ENCODE measurements at places on chromosomes 1 and 21. TPM values are rescaled to one million over a fixed set of nuclear protein-coding genes. Genes with fewer than 3 reads are reported as not detected.

DNA sequence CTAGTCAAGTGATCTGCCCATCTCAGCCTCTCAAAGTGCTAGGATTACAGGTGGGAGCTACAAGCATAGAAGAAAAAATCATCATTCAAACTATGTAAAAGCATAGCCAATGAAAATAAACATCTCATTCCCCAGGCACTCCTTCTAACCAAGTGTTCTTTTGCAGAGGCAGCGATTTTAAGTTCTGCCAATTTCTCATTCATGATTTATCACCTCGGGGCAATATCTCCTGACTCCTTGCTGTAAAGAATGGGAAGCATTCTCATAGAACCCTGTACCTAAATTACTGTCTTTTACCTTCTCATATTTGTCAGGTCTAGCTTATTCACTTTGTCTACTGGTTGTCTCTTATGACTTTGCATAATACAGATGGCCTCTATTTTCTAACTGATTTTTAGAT is 32.5 kb upstream of the IVNS1ABP start:
- no peak for DNase-seq

- DNase-seq = no peak
Observed at GRCh38 chr1:17967623-17968255, 139.9 kb upstream of the IGSF21 start.

Gene PTPRF
- 108 TPM for total RNA-seq

GRCh38 chr1:189432753-189433152 is 1044.9 kb downstream of the BRINP3 start:
- no peak for DNase-seq

Gene DENND2D
- 55.3 TPM for total RNA-seq

Gene CXADR
- 51.7 TPM for total RNA-seq

GRCh38 chr1:199821029-199821779 is 206.3 kb upstream of the NR5A2 start:
- no peak for DNase-seq

DNA sequence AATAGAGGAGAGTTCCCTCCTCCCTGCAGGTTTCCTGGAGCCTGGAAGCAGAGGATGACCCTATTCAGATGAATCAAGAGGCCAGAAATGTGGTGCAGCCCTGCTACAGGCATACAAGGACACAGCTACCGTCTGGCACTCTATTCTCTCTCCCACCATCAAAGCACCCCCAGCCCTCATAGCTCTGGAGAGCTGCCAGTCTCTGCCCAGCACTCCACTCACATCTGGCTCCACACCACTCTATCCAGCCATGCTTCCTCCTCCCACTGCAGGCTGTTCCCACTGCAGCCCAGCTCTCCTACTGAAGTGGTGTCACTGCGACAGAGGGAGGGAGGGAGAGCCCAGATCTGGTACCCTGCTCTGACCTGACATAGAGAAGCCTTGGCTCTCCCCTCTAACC is 18.4 kb downstream of the SYT2 start:
- DNase-seq = no peak

- no peak for DNase-seq
Observed at GRCh38 chr1:34884961-34885360, 25.4 kb upstream of the SMIM12 start.

- no peak for DNase-seq
Observed at GRCh38 chr21:37861561-37861960, 54.7 kb downstream of the KCNJ6 start.

- no peak for DNase-seq
Observed at GRCh38 chr1:234934611-234935033, 194.0 kb downstream of the TOMM20 start.

- DNase-seq = no peak
Observed at GRCh38 chr1:44240802-44241671, 27.8 kb downstream of the DMAP1 start.

- DNase-seq = no peak
Observed at GRCh38 chr1:17925290-17926237, 170.4 kb downstream of the ACTL8 start.

Gene OLIG2
- not detected for total RNA-seq

Gene CRP
- not detected for total RNA-seq

Gene GUCA2A
- not detected for total RNA-seq

- no peak for DNase-seq
Observed at GRCh38 chr1:54864460-54865208, 22.4 kb downstream of the DHCR24 start.

- DNase-seq = no peak
Observed at GRCh38 chr1:59926381-59927123, at the start of gene CYP2J2. TSS of gene CYP2J2 (minus strand) at chr1:59926773. CDS start at chr1:59926746, 27 bp downstream.

Gene FMOD
- 4.3 TPM for total RNA-seq

Gene SIM2
- total RNA-seq = 36.8 TPM

DNA sequence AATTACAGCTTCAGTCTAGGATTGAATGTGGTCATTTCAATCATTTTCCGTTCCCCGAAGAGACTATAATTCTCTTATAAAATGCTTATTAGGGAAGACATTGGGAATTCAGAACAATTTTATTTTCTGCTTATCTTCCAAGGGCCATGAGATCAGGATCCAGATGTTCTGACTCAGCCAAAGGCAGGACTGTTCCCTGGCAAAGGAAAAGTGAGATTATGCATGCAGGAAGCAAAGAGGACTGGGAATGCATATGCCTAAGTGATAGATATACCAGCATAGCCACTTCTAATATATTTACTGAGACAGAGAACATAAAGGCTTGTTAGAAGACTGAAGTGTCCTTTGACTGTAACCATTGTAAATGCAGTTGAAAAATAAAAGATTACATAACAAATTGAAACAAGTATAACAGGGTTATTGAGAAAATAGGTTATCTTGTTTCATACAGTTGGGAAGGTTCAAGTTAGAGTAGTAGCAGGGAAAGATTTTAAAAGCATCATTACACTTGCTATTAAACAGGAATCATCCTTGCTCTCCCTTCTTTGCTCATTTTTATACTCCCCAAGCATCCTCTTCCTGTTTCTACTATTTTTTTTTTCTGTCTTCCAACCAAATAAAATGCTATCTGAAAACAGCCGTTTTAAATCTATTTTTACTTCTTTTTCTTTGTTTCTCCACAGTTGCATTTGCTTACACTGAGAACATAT is 439.6 kb upstream of the ADAMTS5 start:
- DNase-seq = no peak

DNA sequence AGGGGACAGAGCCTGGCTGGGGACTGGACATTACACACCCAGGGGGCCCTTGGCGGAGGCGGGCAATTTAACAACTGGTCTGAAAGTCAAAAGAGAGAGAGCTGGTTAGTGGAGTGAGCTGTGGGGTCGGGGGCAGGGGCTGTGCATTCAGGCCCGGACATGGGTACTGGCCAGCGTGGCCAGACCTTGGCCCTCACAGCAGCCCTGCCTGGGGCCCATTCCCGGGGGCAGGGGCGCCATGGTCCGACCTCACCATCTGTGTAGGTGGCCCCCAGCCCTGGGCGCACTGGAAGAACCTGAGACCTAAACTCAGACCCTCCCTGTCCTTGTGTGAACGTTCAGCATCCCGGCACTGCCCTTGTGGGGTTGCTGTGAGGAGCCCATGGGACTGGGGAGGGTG is 5.0 kb downstream of the CLDN19 start:
- DNase-seq = no peak

DNA sequence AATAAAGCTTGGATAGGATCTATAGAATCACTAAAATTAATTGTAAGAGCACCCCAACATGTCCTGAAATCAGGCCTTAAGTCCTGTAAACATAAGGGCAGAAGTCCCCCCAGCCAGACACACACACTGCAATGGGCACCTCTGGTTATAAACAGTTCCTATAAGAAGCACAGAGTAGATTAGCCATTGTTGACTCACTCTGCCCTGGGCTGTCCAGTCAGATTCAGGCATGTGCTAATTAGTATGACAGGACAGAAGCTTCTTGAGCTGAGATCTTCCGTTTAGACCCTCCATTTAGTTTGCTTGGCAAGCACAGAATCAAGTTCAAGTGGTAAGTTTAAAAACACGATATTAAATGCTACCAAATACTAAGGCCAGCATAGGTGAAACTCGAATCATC is 11.8 kb upstream of the DENND1B start:
- no peak for DNase-seq

DNA sequence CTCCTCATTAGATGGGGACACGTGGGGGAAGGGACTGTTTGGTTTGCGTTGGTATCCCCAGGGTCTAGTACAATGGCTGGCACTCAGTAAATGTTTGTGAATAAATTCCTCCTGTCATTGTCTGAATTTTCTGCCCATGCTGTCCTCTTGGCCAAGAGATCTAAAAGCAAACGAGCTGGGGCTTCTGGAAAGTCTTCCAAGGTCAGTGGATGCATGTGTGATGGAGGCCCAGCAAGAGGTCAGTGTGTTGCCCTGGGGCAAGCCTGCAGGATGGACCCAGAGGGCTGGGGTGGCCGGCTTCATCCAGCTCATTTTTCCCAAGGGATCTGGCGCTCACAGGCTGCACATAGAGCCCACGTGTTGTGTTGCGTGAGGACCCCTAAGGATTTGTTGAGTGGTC is 30.0 kb upstream of the JUN start:
- DNase-seq = no peak

DNA sequence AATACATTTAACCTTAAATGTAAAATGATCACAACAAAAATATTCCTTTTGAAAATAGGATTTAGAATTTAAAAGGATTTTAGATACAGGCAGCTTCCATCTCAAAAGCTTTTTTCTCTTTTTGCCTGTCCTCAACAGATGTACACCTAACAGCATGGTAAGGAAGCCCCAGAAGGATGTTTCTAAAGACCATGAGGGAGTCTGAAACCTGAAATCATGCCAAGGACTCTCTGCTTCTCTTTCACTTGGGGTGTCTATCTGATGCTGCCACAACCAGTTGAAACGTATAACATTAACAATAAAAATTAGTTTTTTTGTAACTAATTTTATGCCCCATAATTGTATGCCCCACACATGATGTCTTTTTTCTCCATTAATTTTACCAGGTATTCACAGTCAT is 5.4 kb upstream of the ZNF281 start:
- DNase-seq = no peak

DNA sequence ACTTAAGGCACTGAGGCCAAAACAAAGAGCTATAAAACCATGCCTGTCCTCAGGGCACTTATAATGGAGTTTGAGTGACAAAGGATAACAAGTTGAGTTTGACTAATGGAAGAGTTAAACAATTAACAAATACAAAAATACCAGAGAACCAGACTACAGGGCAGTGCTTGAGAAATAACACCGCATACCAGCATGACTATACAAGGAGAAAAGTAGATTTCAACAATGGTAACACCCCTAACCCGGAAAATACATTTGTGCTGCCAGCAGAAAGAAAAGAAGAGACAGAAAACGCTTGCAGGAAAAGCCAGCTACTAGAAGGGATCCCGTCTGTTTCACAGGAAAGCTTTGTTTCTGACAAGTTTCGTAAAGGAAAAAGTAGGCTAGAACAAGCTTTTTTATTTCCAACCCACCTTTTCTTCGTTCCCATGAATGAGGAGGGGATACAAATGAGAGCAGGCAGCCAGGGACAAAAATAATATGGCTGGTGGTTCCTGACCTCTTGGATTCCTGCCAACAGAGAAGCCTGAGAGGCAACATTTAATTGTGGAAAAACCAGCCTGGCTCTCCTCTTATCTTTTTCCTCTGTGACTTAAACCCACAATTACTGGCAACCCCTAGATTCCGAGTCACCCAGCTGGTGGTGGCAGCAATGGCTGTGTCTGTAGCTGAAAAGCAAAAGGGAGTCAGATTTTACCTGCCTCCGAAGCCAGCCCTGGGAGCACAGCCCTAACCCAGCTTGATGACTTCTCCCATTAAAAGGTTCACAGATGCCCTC is 56.5 kb downstream of the WLS start:
- no peak for DNase-seq

Gene TDRD10
- total RNA-seq = 2.7 TPM

- no peak for DNase-seq
Observed at GRCh38 chr1:226948051-226948450, 8.0 kb downstream of the COQ8A start.

- DNase-seq = no peak
Observed at GRCh38 chr1:172561252-172561651, 28.3 kb downstream of the SUCO start.

Gene TXNDC12
- total RNA-seq = 29.8 TPM

DNA sequence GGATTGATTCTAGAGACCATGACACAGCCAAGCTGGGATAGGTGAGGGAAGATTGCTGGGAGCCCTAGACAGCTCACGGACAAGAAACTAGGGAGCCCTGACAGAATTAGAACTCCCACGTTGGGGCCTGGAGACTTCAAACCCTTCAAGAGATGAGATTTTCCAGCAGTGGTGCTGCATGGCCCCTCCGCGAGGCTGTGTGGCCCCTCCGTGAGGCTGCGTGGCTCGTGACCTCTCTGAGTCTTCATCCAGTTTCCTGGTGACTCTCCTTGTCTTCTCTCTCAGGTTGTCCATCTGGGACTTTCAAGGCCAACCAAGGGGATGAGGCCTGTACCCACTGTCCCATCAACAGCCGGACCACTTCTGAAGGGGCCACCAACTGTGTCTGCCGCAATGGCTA is 109.9 kb downstream of the LACTBL1 start:
- no peak for DNase-seq

GRCh38 chr1:247332215-247332622 is 552 bp upstream of the ZNF496 start:
- peak; percentile 24 for DNase-seq

Gene AGO1
- total RNA-seq = 9.7 TPM

GRCh38 chr1:228142701-228143136 is 2.6 kb downstream of the GUK1 start:
- no peak for DNase-seq

Gene SPTA1
- total RNA-seq = not detected

DNA sequence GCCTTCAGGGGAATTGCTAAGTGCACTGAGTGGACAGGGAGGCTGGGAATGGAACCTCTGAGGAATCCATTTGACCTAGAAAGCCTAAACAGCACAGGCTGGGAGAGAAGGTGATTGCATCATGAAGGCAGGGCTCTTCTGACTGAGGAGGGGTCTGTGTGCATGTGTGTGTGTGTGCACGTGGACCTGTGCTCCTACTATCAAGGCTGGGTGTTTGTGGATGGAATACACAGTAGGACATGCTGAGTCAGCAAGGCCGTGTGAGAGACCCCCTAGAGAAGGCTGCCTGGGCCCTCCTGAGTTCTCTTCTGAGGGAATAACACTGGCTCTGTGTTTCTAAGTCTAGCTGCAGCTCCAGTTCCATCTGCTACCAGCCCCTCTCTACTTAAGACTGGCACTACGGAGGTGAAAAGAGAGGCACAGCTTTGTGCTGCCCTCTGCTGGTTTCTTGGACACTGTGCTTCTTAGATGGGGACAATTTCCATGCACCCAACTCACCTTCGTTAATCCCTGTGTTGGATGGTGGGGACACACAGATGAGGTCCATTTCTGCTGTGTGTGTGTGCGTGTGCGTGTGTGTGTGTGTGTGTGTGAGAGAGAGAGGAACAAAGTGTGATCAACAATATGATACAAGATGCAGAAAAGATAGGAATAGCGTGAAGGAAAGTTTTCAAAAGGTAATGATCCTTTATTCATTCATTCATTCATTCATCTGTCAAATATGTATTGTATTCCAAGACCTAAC is 6.2 kb upstream of the EFCAB14 start:
- DNase-seq = no peak

Gene KRTAP19-1
- total RNA-seq = not detected

All from esophagus squamous epithelium (tissue), 5 donors.